ENCODE measurements at places on chromosomes 13 and 19.

DNA sequence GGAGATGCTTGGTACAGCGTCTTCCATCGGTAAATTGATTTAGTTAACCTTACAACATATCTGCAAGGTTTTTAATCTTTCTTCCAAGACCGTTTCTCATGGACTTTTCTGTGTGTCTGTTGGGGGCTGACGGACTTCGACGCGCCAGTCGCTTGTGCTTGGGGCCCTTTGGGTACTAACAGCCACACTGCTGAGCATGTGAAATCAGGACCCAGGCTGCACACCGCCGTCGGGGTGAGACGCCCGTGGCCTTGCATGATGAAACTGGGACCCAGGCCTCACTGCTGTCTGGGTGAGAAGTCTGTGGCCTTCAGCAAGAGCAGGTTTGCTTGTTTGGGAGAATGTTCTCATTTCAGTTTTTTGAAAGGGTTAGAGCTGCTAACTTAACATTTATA is 9.8 kb downstream of the ATP4B start:
- no peak for DNase-seq

DNA sequence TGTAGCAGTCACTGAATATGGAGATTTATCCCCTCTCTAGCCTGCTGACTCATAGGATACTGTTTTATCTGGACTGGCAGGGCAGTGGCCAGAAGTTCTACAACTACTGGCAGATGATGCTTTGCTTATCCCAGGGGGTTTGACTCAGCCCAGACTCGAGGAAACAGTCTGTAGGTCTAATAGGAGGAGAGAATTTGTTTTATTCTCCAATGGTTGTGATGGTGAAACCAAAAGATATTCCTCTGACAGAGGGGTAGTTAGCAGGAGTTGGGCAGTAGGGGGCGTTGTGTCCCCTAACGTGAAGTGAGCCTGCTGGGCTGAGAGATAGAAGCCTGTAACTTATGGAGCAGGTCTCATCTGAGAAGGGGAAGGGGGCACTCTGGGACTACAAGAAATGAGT is 74.9 kb downstream of the WTIP start:
- peak; percentile 49 for DNase-seq

DNA sequence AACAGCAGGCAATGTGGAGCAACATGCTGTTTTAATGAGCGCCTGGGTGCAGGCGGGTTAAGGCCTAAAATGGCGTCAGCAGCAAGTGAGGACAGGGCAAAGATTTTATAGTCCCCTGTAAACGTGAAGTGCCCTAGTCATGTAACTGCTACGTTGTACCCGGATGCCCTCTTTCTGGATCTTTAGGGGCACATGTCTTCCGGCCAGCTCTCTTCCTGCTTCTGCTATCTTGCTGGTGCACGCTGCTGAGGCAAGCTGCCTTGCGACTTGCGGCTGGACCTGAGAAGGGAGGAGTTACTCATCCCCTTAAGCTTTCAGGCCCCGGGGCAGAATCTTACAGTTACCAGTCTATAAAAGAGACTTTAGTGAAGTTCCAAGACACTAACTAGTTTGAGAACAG is 303.6 kb upstream of the DACH1 start:
- no peak for DNase-seq

DNA sequence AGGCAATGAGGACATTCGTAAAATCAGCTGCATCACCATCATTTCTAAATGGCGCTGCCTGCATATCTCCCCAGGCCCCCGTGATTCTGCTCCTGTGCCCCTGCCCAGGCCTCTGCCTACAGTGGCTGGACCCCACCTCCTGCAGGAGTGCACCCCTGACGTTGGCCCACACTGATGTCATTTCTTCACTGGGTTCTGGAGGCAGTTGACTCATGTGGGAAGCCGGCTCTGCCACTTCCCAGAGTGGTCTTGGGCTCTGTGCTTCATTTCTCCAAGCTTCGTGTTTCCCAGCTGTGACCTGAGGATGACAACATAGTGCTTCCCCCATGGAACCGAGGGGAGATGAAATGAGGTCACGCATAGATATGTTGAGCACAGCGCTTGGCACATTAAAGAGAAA is 19.9 kb downstream of the CCNE1 start:
- DNase-seq = no peak

DNA sequence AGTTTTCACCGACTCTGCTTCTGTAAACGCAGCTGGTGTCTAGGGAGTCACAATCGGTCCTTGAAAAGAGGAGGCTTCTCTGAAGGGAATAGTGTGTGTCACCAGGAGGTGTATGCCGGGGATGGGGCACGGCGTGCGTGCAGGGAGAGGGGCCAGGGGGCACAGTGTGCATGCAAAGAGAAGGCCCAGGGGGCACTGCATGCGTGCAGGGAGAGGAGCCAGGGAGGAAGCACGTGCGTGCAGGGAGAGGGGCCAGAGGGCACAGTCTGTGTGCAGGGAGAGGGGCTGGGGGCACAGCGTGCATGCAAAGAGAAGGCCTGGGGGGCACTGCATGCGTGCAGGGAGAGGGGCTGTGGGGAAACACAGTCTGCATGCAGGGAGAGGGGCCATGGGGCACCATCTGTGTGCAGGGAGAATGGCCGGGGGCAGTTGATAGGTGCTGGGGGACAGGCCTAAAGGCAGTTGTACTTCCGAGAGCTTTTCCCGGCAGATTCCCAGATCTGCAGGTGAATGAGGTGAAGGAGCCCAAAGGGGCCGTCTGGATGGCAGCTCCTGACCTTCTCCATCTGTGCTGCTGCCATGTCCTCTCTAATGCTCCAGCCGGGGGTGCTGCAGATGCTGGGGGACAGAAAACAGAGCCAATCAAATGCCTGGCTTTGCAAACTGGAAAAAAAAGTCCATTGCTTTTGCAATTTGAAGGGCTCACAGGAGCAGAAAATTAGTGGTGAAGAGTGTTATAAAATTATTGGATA is 36.4 kb downstream of the ATP11A start:
- DNase-seq = no peak

GRCh38 chr19:52217576-52217975 is 27.7 kb downstream of the PPP2R1A start:
- no peak for DNase-seq

DNA sequence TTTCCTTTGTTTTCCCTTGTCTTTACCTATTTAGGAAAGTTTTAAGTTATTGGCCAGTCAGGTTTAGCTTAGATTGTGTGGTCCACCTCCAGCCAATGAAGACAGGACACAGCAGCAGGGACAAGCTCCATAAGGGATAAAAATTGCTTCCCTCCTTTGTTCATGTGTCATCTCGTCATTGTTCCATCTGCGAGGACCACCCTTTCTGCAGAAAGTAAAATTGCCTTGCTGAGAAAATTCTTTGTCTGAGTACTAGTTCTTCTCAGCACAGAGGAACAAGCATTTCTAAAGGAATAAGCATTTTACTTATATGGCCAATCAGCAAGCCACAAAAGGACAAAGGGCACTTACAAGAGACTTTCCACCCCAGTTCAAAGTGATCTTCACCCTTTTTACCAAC is 11.4 kb downstream of the ZNF560 start:
- no peak for DNase-seq

GRCh38 chr19:888581-889385 is 4.2 kb downstream of the MED16 start:
- peak; percentile 52 for DNase-seq

DNA sequence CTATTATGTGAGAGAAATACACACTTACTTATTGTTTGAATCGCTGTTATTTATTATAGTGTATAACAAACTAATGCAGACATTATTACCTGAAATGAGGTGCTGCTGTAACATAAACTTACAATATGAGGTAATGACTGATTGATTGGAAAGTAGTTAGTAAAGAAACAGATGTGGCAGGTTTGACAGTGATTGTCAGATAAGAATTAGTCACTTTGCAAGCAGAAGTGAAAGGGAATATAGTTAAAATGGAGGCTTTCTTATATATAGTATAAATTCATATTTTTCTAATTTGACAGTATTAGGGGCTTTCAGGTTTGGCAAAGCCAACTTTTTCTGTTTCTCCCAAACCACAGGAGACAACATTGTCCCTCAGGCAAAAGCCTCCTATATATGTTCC is 20.6 kb downstream of the MIR17HG start:
- no peak for DNase-seq

DNA sequence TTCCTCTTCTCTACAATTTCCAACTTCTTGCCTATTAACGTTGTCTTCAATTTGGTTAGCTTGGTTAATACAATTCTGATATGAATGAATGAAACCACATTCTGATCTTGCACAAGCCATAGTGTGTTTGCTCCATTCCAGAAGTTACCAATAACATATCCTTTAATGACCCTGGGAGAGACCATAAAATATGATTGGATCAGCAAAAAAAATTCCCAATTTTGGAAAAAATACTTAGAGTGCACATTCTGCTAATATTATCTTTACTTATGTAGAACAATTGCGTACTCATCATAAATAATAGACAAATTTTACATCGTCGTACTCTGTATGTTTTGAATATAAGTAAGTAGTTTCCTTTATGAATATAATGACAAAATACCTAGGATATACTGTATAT is 117.2 kb downstream of the SLITRK5 start:
- DNase-seq = no peak

DNA sequence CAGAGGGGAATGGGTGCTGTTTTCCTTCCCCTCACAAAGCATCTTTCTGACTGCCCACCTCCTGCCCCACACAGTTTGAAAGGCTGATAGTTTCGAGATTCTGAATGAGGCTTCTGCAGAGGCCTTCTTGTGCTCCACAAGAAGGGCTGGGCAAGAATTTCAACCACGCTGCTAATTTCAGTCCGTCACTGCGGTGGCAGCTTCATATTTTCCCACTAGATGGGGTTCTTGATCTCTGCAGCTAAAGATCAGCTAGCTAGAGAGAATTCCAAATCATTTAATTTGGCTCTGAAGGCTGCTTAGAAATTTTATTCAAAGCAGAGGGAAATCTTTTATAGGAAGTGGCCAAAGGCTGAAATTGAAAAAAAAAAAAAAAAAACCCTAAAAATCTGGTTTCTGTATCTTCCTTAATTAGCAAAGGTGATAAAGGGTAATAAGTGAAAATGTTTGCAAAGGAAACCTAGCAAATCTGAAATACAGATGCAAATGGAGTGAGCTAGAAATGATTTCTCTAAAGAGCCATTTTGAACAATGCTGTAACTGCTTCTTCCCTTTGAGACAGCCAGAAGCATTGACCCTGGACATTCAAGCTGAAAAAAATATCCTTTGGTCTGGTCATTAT is 38.0 kb upstream of the C13orf42 start:
- peak; percentile 11 for DNase-seq

DNA sequence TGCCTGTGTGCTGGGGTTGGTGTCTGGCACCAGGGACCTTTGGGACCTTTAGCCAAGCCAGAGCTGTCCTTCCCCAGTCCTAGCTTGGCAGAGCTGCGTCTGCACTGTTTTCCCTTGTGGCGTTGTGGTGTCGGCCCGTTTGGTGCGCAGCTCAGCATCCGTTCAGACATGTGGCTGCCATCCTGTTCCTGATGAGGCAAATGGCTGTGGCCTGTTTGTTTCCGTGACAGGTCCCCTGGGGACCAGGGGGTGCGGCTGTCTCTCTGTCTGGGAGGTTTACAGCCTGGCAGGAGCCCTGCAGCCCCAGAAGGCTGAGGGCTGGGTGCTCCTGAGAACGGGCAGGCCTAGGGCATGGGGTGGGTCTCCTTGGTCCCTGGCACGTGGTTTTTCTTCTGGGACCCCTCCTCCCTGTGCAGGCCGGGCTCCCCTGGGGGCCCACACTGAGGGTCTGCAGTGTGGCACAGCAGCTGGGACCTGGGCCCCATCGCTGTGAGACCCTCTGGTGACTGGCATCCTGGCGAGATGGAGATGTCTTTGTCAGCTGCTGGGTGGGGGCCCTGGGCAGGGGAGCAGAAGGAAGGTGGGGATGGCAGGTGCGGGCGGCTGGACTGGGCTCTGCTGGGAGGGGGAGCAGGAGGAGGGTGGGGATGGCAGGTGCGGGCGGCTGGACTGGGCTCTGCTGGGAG is 4.0 kb downstream of the SPPL2B start:
- peak; percentile 44 for DNase-seq

DNA sequence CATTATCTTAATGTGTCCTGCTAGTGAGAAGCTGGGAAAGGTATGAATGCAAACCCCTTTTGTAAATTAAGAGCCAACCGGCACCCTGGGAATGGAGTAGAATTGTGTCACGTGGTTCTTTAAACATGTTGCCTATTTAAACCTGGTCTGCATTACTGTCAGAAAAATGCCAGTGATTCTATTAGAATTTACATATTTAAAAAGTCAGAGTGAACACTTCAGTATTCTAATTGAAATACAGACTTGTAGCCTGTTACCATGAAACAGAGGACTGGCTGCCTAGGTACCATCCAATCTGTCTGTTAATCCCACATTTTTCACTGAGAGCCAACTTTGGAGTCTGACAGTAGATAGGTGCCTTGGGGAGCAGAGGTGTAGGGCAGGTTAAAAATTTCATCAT is 652.3 kb upstream of the ARGLU1 start:
- DNase-seq = no peak

GRCh38 chr19:13764101-13764807 is at the start of gene MRI1:
Gene MRI1 (plus strand): TSS chr19:13764522. CDS start chr19:13764589, 67 bp downstream.
- DNase-seq = peak; percentile 81

- no peak for DNase-seq
Measured at GRCh38 chr13:99366075-99366987, 59.1 kb upstream of the GPR183 start.

- DNase-seq = no peak
Measured at GRCh38 chr13:84566780-84567179, 684.5 kb upstream of the SLITRK1 start.

DNA sequence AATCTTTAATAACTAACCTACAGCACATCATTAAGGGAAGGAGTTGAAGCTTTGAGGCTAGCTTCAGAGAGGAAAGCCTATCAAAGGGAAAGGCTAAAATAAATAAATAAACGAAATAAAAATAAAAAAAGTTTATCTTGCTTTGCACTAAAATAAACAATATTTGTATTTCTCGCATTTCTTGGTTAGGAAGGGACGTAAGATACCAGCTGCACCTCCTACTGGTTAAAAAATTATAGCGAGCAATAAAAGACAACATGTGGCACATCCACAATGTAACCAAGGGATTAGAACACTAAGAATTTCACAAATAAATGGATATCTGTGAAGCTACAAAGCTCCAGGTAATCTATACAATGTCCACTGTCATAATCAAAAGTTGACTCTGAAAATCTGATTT is 194.5 kb downstream of the DACH1 start:
- no peak for DNase-seq

DNA sequence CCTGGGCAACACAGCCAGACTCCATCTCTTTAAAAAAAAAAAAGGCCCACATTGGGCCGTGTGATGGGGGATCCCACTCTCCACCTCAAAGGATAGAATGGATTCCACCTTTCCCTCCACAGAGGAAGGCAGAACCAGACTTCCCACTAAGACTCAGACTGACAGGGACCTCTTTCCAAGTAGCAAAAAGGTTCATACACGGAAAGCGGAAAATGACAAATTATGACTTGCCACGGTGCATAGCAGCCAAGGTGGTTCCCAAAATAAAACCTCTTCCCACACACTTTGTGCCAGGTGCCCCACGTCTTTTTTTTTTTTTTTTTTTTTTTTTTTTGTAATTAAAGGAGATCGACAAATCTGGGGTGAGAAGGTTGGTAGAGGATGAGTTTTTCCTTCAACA is 14.4 kb upstream of the TTYH1 start:
- DNase-seq = no peak
